Large intestine (tissue), 12 donors: ENCODE measurements at places on chromosomes 7 and 10.

DNA sequence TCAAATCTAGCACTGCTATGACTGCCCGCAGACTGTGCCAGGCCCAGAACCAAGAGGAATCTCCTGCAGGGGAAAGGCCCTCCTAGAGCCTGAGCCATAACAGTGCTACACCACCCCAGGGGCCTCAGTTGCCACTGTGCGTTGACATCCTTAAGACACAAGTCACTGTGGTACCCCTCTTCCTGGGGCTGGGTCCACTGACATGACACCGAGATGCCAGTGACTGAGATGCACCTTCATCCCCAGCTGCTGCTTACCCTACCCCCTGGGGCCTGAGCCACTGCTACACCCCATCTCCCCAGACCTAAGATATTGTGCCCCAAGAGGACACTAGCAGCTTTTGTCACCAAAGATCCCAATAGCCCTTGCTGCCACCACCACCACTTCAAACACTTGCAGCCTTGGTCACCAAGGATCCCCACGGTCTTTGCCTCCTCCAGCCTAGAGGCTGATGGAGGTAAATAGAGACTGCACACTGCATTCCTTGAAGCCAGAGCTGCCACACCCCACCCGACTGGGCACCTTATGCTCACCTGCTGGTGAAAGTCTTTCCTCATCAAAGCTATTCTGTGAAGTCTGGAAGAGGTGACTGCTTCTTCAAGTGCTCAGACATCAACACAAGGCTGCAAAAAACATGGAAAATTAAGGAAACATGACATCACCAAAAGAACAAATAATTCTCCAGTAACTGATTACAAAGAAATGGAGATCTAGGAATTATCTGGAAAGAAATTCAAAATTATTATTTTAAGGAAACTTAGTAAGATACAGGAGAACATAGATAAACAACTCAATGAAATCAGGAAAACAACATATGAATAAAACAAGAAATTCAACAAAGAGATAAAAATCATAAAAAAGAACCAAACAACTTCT lies 40.4 kb upstream of the SHH start:
- no peak for DNase-seq

DNA sequence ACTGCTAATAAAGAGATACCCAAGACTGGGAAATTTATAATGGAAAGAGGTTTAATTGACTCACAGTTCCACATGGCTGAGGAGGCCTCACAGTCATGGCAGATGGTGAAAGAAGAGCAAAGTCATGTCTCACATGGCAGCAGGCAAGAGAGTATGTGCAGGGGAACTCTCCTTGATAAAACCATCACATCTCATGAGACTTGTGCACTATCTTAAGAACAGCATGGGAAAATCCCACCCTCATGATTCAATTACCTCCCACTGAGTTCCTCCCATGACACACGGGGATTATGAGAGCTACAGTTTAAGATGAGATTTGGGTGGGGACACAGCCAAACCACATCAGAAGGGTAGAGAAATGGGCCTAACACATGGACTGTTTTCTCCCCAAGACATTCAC lies 156.3 kb downstream of the CCDC71L start:
- DNase-seq = no peak

DNA sequence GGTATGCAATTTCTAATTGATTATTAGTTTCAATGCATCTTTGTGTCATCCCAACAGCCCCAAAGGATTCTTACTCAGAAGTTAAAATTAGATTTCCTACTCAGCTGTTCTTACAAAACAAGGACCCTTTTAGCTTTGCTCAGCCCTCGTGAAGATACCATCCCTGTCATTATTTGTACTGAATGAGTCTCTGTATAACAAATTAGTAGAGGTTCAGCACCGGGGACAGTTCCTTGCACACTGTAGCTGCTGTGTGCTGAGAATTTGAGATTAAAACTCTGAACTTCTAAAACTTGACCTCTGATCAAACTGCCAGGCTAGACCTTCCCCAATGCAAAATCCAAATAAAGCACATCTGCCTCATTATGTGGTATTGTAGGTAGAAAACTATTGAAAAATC lies 299.1 kb downstream of the LHFPL3 start:
- DNase-seq = no peak

- DNase-seq = no peak
These were observed 78.7 kb upstream of the MKLN1 start for GRCh38 chr7:131249003-131249402.

GRCh38 chr7:28984631-28985030 lies 26.5 kb upstream of the TRIL start:
- no peak for DNase-seq

DNA sequence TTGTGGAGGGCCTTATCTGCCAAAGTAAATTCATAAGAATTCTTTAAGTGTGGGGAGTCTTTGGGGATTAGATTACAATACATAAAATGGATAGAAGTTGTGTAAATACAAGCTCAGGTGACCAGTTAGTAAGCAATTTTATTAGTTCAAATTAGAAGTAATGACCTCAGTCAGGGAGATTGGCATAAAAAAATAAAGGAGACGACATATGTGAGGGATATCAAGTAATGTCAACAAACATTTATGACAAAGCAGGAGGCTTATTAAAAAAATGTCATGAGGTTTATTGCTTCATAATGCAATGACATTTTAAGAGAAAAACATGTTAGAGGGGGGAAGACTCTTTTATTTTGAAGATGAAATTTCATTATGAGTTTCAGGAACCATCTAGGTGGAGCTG lies 1137.0 kb upstream of the PHF14 start:
- DNase-seq = no peak

DNA sequence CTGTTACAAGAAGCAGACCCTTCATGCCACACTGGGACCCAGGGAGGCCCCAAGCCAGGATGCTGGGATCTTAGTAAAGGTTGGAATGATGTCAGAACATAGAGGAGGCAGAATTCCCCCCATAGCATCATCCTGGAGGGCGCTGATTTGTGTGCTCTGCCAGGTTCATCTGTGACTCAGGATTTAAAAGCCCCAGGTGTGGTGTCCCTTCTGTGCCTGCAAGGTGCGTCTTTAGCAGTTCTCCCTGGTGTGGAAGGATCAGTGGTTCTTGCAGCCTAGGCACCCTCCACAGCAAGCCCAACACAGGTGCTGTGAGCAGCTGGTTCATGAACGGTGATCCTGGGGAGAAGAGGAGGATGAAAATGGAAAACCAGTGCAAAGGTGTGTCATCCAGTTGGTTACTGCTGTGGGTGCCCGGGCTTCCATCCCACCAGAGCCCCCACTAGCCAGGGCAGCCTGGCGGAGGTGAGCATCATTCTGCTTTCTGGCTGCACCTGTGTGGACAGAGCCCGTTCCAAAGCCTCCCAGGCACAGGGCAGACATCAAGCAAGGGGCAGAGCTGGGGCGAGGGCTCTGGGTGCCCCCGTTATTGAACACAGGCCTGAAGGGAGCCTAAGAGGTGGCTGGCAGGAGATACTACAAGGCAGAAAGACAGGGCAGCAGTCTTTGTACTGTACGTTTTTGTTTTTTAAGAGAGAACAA lies 49.5 kb downstream of the IKZF1 start:
- DNase-seq = no peak

- no peak for DNase-seq
These were observed 174.0 kb downstream of the CELF2 start for GRCh38 chr10:11191678-11192077.

DNA sequence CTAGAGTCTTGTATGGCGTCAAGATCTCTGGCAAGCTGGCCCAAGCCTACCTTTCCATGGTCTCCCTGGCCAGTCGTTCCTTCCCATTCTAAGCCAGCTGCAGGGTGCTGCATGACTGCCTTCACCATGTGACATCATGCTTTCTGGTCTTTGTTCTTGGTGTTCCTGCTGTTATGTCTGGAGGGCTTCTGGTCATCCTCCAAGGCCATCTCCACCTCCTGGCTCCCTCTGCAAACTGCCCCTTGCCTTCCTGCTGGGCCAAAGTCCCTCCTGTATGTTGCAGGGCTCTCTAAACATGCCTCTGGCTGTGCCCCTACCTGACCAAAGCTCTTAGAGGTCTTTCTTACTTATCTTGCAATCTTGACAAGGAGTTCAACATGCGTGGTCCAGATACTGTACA lies 44.4 kb upstream of the SHH start:
- DNase-seq = no peak

GRCh38 chr7:91596287-91596686 lies 284.2 kb downstream of the MTERF1 start:
- no peak for DNase-seq

GRCh38 chr10:71234970-71235685 lies 22.8 kb downstream of the UNC5B start:
- DNase-seq = peak; percentile 58

DNA sequence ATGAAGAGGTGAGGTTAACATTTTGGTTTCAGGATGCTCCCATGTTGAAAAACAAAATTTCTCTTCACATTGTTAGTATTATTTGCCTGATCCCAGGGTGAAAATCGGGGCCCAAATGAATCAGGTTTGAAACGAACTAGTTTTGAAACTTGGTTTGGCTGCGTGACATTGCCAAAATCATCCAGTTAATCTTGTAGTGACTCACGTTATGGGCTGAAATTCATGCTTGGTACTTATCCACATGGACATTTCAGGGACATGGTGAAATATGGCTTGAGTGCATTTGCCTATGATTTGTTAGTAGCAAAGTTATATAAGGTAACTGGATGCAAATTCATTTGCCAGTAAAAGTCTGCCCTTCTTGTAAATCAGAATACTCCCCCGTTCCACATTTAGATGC lies 97.3 kb downstream of the CFAP58 start:
- no peak for DNase-seq

GRCh38 chr7:87877366-87878040 lies 1.2 kb downstream of the DBF4 start:
- no peak for DNase-seq

- no peak for DNase-seq
These were observed 29.3 kb downstream of the PLEKHS1 start for GRCh38 chr10:113780681-113781250.
